Activated T-cell treated with anti-CD3 and anti-CD28 coated beads, Interleukin-2, amount 50 U/mL, for 72 hours (primary cell): ENCODE measurements at places on chromosomes 7 and 10. TPM values are rescaled to one million over a fixed set of nuclear protein-coding genes. Genes with fewer than 3 reads are reported as not detected.

PILRA gene
- total RNA-seq, result 3.4 TPM

AKR1C3 gene
- 0.44 TPM for total RNA-seq

TEX47 gene
- total RNA-seq, result not detected

DTX2 gene
- total RNA-seq, result 40.6 TPM

TMEM130 gene
- 0.35 TPM for total RNA-seq

SPDYE1 gene
- not detected for total RNA-seq

ZPBP gene
- not detected for total RNA-seq

GLI3 gene
- total RNA-seq, result 0.51 TPM

TUBAL3 gene
- not detected for total RNA-seq

TRIM73 gene
- 10.6 TPM for total RNA-seq

LIPK gene
- total RNA-seq, result not detected

CACNB2 gene
- total RNA-seq, result not detected

AGMO gene
- total RNA-seq, result not detected

RET gene
- total RNA-seq, result 0.29 TPM

NODAL gene
- not detected for total RNA-seq

SLC39A12 gene
- not detected for total RNA-seq
